ENCODE measurements at places on chromosomes 5 and 9. TPM values are rescaled to one million over a fixed set of nuclear protein-coding genes. Genes with fewer than 3 reads are reported as not detected.

Gene ANKRD34B
- total RNA-seq = not detected

Gene PCDHB16
- not detected for total RNA-seq

Gene NR6A1
- 3.1 TPM for total RNA-seq

Gene SOHLH1
- not detected for total RNA-seq

Gene CCL21
- not detected for total RNA-seq

GRCh38 chr9:2872250-2872930 lies 28.5 kb upstream of the PUM3 start:
- no peak for DNase-seq
- H3K27me3 ChIP-seq = peaks cover 23% of the 10 kb centered on the region
- no peak overlapping the region for H3K27ac ChIP-seq
- no peak overlapping the region for H3K4me3 ChIP-seq

GRCh38 chr5:124546643-124547042 lies 199.8 kb downstream of the ZNF608 start:
- H3K4me3 ChIP-seq = no peak overlapping the region
- H3K4me1 ChIP-seq = peaks cover 10% of the 10 kb centered on the region
- no peaks in the 10 kb centered on the region for H3K36me3 ChIP-seq
- no peak overlapping the region for H3K27ac ChIP-seq

DNA sequence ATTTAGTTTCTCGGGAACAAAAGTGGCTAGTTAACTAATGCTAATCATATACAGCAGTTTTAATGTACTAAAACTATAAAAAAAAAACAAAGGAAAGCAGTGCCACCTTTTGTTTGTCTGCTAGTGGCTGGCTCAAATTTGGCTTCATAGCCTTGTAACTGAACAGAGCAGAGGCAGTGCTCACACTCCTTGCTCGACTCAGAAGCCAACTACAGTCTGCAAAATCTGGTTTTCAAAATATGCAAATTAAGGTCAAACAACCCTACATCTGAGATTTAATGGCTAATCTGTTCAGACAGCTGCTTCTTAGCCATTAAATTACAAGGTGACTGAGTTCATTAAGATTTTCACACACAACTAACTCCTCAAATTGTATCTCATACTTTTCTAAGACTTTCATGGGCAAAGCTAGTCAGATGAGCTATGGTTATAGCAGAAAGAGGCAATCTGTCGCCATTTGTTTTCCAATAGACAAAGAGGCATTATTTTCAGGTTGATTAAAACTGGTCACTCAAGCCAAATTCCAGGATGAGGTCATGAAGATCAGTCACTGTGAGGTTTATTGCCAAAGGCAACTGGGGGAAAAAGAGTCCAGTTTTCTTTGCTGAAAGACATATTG lies 56.8 kb upstream of the EPB41L4A start:
- H3K4me1 ChIP-seq = no peaks in the 10 kb centered on the region
- no peak overlapping the region for H3K27ac ChIP-seq
- no peak overlapping the region for H3K4me3 ChIP-seq
- H3K27me3 ChIP-seq = peaks cover 6% of the 10 kb centered on the region
- no peaks in the 10 kb centered on the region for H3K36me3 ChIP-seq

GRCh38 chr9:214648-215493 lies at the start of gene DOCK8:
Gene DOCK8, plus strand, starts transcription at chr9:214865. Its CDS starts 112 bp downstream, at chr9:214977.
- H3K27ac ChIP-seq = peak within 1 kb of the TSS; percentile 90
- H3K27me3 ChIP-seq = no peaks in the 10 kb centered on the region
- peak; percentile 82 for DNase-seq
- H3K36me3 ChIP-seq = peaks cover 4% of the 10 kb centered on the region
- H3K4me1 ChIP-seq = peaks cover 41% of the 10 kb centered on the region

DNA sequence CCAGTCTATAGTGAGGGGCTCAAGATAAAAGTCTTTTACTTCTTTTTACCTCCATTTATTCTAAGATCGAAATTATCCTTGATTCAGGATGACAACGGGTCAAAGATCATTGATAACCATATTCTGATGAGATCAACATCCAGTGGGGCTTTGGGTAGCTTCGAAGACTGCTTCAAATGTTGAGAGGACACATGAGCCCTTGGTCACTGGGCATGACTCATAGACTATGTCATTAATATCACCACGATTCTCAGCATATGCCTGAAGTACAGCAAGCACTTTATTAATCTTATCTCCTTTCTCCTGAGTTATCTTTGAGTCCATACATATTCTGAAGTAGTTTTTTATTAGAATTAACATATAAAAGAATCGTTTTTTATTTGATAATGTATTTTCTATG lies 117.1 kb upstream of the DAB2 start:
- no peak overlapping the region for H3K27ac ChIP-seq
- H3K4me3 ChIP-seq = no peak overlapping the region
- H3K4me1 ChIP-seq = no peaks in the 10 kb centered on the region
- no peak for DNase-seq
- no peaks in the 10 kb centered on the region for H3K36me3 ChIP-seq

DNA sequence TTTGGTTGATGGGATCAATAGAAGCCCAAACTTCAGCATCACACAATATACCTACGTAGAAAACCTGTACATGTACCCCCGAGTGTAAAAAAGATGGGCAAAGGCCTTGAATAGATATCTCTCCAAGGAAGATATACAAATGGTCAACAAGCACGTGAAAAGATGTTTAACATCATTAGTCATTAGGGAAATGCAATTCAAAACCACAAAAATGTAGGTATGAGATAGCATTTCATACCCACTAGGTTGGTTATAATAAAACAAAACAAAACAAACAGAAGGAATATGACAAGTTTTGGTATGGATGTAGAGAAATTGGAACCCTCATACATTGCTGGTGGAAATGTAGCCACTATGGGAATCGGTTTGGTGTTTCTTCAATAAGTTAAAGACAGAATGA lies 33.1 kb upstream of the PPARGC1B start:
- H3K27me3 ChIP-seq = peaks cover 27% of the 10 kb centered on the region
- no peaks in the 10 kb centered on the region for H3K36me3 ChIP-seq
- H3K4me3 ChIP-seq = no peak overlapping the region

GRCh38 chr9:111599092-111599954 lies at the start of gene PTGR1:
Gene PTGR1, minus strand, starts transcription at chr9:111599647. Its CDS starts 2,225 bp downstream, at chr9:111597422.
- peaks cover 22% of the 10 kb centered on the region for H3K4me1 ChIP-seq
- H3K4me3 ChIP-seq = peak within 1 kb of the TSS; percentile 83
- peaks cover 33% of the 10 kb centered on the region for H3K27me3 ChIP-seq
- H3K36me3 ChIP-seq = no peaks in the 10 kb centered on the region
- peak; percentile 23 for DNase-seq

GRCh38 chr5:51203598-51203997 lies 179.7 kb upstream of the ISL1 start:
- no peaks in the 10 kb centered on the region for H3K4me1 ChIP-seq
- H3K27me3 ChIP-seq = no peaks in the 10 kb centered on the region
- H3K4me3 ChIP-seq = no peak overlapping the region
- no peak for DNase-seq
- no peak overlapping the region for H3K27ac ChIP-seq
- H3K36me3 ChIP-seq = no peaks in the 10 kb centered on the region

DNA sequence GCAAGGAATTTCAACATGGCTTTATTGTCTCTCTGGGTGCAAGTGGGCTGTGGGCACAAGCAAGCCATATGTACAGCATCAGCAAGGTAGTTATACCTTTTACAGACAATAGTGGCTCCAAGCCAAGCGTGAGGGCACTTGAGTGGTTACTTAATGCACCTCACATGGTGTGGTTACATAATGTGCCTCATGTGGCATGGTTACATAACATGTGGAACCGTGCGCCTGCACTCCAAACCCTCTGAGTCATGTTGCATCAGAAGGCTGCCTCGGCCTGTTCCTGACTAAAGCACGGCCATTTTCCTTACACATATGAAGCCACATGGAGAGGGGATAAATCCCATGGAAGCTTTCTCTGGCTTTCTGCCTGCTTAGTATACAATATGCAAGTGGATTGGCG lies 150.9 kb downstream of the OSTF1 start:
- no peaks in the 10 kb centered on the region for H3K36me3 ChIP-seq
- H3K27me3 ChIP-seq = peaks cover 2% of the 10 kb centered on the region
- no peak overlapping the region for H3K27ac ChIP-seq
- H3K4me1 ChIP-seq = no peaks in the 10 kb centered on the region
- no peak overlapping the region for H3K4me3 ChIP-seq
- DNase-seq = no peak

DNA sequence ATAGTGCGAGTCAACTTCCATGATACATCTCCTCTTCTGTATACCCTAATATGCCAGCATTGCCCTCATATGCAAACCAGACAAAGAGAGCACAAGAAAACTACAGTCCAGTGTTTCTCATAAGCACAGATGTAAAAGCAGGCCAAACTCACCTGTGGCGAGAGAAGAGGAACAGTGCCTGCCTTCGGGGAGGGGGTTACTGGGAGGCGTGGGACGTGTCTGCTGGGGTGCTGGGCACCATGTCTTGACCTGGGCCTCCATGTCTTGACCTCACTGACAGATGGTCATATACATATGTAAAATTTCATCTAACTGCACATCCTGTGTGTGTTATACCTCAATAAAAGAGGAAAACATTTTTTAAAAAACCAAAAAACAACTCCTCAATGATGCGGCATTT lies 159.3 kb upstream of the PPP1R26 start:
- H3K36me3 ChIP-seq = no peaks in the 10 kb centered on the region
- H3K4me1 ChIP-seq = no peaks in the 10 kb centered on the region
- no peak for DNase-seq
- no peak overlapping the region for H3K27ac ChIP-seq
- no peaks in the 10 kb centered on the region for H3K27me3 ChIP-seq

DNA sequence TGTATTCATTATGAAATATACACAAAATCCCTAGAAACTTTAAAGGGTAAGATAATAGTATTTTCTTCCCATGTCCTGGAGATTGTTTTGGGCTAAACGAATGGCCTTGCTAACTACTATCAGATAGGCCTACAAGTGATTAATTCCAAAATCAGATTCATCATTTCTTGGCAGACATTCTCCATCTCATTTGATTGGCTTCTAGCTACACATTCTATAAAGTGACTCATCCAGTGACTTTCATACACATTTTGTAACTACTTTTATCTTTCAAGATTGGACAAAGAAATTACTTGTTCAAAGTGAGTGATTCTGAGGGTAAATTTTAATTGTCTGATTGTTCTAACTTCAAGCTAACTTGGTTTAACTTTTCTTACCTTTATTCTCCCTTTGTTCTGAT lies 93.3 kb downstream of the RAPGEF6 start:
- H3K4me1 ChIP-seq = peaks cover 38% of the 10 kb centered on the region
- no peak for DNase-seq
- H3K27ac ChIP-seq = no peak overlapping the region
- H3K36me3 ChIP-seq = peaks cover 53% of the 10 kb centered on the region
- H3K27me3 ChIP-seq = no peaks in the 10 kb centered on the region
- no peak overlapping the region for H3K4me3 ChIP-seq
